ENCODE measurements at places on chromosomes 16 and 17.

DNA sequence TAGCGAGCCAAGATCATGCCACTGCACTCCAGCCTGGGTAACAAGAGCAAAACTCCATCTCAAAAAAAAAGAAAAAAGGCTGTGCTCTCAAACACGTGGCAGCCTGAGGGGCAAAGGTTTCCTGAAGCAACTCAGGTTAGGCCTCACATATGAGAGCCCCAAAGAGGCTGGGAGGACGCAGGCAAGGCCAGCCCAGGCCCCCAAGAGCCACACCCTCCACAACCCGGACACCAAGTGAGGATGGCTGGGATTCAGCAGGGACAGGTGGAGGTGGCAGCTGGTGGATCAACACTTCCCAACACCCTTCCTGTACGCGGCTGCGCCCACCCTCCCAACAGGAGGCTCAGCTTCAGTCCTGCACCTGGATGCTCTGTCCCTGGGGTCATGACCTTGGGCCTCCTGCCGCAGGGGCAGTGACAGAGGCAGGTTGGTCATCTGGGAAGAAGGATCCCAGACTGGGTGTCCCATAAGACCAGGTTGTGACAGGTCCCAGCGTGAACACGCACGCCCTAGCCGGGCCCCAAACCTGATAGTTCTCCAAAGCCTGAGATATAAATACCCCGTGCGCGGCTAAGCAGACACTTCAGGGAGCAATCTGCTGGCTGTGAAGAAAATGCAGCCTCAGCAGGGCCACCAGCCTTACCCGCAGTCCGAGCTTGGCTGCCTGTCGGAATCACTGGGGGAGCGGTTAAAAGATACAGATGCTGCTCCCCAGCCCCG lies 78.1 kb downstream of the TIMM22 start:
- DNase-seq: no peak

GRCh38 chr17:79631640-79632431 lies 21.0 kb upstream of the RBFOX3 start:
- DNase-seq: no peak

DNA sequence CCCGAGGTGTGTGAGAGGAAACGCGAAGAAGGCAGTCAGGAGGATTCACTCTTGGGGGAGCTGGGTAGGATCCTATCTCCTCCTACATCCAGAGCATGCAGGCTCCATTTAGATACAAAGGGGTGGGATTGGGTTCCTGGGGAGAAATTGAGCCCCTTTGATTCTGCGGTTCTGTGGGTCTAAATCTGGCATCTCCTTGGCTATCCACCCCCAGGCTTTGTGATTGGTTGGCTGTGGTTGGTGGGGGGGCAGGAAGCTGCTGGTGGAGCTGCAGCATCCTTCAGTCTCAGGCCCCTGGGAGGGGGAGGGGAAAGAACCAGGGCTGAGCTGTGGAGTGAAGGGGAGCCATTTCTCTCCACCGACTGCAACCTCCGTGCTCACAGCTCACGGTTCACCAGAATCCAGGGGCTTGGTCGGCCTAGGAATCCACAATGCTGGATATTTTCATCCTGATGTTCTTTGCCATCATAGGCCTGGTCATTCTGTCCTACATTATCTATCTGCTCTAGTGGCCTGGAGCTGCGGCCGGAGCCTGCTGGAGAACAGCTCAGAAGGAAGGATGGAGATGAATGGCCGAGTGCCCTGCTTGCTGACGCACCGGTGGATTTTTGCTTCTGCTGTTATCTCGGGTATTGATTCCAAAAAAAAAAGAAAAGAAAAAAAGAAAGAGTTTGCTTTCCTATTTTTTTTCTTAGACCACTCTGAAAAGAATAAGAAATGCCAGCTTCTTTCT lies at the start of gene LASP1NB:
Gene LASP1NB, plus strand, starts transcription at position 352 of the 733 bp plus-strand sequence.
- peak; percentile 28 for DNase-seq

DNA sequence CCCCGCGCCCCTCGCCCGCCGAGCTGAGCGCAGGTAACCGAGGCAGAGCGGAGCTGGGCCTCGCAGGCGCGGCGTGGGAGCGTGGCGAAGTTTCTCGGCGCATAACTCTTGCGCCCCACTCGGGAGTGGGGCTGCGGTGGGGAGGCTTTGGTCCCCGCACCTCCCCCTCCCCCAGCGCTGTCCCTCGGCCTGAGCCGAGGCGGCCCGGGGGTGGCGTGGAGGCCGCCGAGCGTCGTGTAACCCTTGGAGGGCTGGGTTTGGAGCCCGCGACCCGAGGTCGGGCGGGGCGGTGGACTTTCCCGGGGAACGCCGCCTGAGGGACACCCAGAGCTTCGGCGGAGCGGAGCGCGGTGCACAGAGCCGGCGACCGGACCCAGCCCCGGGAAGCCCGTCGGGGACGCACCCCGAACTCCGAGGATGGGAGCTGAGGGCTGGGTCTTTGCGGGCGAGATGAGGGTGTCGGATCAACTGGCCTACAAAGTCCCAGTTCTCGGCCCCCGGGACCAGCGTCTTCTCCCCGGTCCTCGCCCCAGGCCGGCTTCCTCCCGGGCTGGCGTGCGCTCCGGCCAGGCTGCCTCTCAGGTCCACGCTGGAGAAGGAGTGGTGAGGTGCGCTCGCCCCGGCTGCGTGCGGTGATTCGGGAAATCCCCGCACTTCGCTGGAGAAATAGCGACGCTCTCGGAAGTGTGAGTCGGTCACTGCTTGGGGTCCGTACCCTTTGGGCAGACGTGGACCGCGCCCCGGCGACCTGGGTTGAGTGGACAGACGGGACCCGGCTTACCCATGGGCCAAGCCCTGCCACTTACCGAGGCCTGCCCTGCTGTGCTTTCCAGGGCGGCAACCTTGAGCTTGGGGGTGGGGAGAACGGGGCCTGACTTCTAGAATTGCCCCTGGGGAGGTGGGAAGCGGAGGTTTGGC lies 168.4 kb downstream of the RAB11FIP4 start:
- DNase-seq: no peak

GRCh38 chr16:57341441-57342303 lies 16.9 kb upstream of the CCL22 start:
- peak; percentile 94 for DNase-seq

DNA sequence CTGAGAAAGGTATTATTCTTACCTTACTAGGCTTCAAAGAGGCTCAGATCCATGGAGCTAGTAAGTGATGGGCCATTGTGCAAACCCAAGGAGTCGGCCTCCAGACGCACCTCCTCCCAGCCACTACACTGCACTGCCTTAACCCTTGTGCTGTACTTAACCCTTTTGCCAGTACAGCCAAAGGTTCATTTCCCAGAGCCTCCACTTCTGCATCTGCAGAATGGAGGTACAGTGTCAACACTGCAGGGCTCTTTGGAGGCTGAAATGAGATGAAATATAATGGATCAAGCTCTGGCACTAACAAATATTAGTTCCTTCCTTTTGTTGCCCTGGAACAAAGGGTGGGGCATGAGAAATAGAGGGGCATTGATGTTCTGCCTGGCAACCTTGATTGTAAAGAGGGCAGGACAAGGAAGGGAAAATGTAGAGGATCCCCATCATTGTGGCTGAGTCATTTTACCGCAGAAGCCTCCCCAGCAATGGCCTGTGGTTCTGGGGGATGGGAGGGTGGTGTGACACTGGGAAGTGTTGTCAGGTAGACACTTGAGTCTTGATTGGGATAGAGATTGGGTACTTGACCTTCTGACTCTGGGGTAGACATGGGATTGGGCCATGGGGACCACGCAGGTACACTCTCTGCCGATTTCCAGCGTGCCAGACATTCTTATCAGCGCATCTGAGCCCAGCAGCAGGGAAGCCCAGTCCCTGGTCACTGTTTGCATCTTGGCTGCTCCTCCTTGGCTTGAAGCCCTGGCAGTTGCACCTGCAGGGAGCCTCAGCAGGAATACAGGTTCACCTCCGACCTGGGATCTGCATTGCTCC lies 84.0 kb downstream of the MSI2 start:
- DNase-seq: no peak

- DNase-seq: no peak
Measured at GRCh38 chr16:78822509-78822908, 723.1 kb downstream of the WWOX start.

DNA sequence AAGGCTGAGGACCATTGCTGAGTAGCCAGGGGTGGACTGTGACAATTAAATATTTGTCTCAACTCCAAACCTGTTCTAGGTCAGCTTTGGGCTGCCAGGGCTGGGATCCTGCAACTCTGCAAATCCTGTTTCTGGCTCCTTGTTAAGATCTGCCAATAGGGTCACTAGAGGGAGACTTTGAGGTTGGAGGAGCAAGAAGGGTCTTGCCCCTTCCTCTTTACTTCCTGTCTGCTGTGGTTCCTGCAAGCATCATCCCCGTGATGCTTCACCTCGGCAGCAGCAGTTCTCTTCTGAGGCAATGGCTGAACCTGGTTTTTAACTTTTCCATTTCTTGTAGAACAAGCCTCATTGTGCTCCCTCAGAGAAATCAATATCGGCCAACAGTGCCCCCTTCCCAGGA lies 124.6 kb downstream of the IRX5 start:
- no peak for DNase-seq
